Activated naive CD8-positive, alpha-beta T cell treated with anti-CD3 and anti-CD28 coated beads, Interleukin-2, amount 10 ng/mL, durations not matched to agents 7 days and 5 days (primary cell): ENCODE measurements at places on chromosomes 6 and 20. TPM values are rescaled to one million over a fixed set of nuclear protein-coding genes. Genes with fewer than 3 reads are reported as not detected.

Gene TUBB1
- total RNA-seq: not detected

- no peak overlapping the region for H3K4me3 ChIP-seq
- no peak for DNase-seq
- peaks cover 5% of the 10 kb centered on the region for H3K27me3 ChIP-seq
- no peaks in the 10 kb centered on the region for H3K36me3 ChIP-seq
- H3K27ac ChIP-seq: no peak overlapping the region
Measured at GRCh38 chr6:52662031-52662430, 8.9 kb upstream of the TMEM14A start.

GRCh38 chr20:953742-954141, 37.6 kb upstream of the ANGPT4 start:
- no peak for DNase-seq
- H3K36me3 ChIP-seq: no peaks in the 10 kb centered on the region
- H3K4me3 ChIP-seq: no peak overlapping the region
- H3K4me1 ChIP-seq: no peaks in the 10 kb centered on the region

GRCh38 chr6:137820425-137820824, 46.6 kb upstream of the TNFAIP3 start:
- no peaks in the 10 kb centered on the region for H3K36me3 ChIP-seq
- H3K27me3 ChIP-seq: no peaks in the 10 kb centered on the region
- H3K4me1 ChIP-seq: peaks cover 57% of the 10 kb centered on the region
- no peak overlapping the region for H3K4me3 ChIP-seq
- no peak for DNase-seq
- H3K27ac ChIP-seq: peak overlapping the region; percentile 86

Gene DSP
- total RNA-seq: 0.17 TPM
